ENCODE measurements at places on chromosomes 5 and 9.

DNA sequence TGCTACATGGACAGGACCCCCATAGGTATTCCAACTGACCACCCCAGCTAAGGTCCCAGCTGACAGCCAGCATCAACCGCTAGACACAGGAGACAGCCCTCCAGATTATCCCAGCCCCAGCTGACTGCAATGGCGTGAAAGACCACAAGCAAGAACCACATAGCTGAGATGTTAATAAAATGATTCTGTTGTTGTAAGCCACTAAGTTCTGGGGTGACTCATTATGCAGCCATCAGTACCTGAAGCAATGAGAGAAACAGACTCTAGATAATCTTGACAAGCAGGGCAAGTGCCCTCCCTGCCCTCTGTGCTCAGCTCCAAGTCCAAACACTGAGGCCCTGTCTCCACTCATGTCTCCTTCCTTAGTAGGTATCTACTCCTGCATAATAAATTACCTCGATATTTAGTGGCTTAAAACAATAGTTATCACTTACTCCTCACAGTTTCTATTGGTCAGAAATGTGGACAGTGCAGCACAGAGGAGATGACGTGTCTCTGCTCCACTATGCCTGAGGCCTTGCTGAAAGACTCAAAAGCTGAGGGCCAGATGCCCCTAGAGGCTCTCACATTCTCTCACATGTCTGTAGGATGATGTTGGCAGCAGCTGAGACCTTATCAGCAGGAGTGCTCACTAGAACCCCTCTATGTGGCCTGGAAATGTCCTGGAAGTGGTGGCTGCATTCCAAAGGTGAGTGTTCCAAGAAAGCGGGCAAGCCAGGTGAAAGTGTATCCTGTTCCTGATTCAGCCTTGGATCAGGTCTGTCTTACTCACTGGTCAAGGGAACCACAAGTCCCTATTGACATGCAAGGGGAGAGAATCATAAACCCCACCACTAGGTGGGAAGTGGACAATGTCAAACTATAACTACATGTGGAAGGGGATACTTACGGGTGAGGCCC, 2.5 kb downstream of the MGAT1 start:
- DNase-seq = no peak

DNA sequence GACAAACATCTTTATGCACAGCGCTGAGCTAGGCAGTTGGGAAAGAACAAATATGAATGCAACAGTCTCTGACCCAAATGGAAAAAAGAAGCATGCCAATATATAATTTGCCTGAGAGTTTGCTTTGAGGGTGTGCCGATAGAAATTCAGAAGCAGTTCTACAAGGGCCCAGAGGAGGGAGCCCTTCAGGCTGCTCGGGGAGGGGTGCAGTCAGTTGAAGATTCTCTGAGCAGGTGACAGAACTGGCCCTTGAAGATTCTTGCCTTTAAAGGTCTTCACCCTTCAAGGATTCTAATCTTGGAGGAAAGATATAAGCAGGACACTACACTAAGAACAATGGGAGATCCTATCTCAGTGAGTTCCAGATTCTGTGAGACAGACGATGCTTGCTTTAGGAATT, 3.7 kb upstream of the PAPPA start:
- DNase-seq = peak; percentile 19

DNA sequence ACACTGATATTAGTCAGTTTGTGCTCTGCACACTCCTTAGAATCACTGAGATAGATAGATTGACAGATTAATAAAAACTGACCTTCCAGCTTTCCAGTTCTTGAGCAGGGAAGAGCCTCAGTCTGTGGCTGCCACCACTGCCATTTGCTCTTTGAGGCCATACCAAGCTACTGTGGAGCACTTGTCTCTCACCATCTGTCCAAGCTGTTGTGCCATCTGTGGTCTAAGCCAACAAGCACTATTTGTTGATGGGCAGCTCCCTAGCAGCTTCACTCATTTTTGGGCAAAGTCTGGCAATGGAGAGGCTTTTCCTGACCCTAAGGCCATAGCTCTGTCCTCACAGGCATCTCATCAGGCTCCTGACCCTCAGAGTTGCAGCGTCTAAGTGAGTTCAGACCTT, 30.4 kb downstream of the HTR1A start:
- no peak for DNase-seq

GRCh38 chr9:73807952-73808351, 656.3 kb downstream of the ANXA1 start:
- no peak for DNase-seq

GRCh38 chr9:76358628-76359280, 35.5 kb downstream of the RFK start:
- DNase-seq = no peak

DNA sequence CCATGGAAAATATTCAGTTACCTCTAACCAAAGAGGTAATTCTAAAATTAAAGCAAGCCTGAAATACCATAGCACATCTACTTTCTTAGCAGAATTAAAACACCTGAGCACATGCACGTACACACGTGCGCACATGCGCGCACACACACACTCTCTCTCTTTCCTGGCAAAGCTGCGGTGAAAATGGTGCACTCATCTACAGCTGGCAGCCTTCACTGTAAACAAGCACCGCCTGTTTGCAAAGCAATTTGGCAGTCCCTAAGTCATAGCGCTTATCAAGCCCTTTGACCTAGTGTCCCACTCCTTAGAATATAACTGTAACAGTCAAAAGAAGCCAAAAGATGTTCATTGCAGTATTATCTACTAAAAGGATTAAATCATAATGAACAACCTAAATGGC, 278.7 kb downstream of the DENND1A start:
- DNase-seq = no peak

DNA sequence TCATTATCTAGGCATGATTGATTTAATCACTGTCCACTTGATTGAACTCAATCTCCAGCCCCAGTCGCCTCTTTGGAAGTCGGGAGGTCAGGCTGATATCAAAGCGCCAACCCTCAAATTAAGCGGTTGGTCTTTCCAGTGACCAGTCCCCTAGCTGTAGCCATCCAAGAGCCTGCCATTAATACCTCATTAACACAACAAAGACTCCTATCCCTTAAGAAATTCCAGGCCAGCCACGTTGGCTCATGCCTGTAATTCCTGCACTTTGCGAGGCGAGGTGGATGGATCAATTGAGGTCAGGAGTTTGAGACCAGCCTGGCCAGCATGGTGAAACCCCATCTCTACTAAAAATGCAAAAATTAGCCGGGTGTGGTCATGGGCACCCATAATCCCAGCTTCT, 27.4 kb upstream of the GCNT1 start:
- DNase-seq = no peak

DNA sequence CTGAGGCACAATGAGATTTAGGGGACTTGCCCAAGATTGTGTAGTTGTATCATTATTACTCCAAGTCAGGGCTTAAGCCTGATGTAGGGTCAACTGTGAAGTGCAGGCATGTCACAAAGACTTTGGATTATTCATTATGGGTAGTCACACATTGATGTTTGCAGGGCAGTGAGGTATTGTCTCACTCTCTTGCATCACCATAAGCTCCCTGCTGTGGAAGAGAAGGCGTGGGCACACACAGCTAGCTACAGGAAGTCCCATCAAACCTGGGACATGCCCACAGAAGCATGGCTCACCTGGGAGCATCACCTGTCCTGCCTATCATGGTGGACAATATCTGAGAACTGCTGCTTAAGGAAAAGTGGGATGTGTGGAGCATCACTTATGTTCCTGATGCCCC, 42.1 kb downstream of the TMOD1 start:
- no peak for DNase-seq

DNA sequence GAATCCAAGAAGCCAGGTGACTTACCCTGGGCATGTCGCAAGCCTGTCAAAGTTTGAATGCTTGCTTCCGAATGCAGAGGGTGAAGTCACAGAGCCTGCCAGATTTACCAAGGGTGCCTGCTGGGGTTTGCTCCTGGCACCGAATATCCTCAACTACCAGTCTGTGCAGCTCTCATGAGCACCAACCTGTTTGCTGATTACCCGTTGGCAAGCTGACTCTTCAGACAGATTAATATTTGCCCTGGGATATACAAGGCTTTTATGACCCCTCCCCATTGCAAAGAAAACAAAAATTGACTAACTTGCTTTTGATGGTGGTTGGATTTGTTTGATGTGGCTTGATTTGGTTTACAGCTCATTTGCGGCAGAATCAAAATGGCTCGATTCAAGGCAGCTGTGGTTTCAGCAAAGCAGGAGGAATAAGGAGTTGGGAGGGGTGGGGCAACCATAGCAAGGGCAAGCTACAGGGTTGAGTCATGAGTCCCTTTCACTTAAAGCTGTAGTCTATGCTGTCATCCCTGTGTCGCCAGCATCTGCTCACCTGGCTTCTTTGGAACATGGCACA, 82.3 kb upstream of the AGXT2 start:
- DNase-seq = no peak

GRCh38 chr5:75856056-75856455, 138.8 kb upstream of the POC5 start:
- DNase-seq = no peak

- peak; percentile 26 for DNase-seq
These were observed 9.1 kb downstream of the PIK3R1 start for GRCh38 chr5:68224509-68225187.

DNA sequence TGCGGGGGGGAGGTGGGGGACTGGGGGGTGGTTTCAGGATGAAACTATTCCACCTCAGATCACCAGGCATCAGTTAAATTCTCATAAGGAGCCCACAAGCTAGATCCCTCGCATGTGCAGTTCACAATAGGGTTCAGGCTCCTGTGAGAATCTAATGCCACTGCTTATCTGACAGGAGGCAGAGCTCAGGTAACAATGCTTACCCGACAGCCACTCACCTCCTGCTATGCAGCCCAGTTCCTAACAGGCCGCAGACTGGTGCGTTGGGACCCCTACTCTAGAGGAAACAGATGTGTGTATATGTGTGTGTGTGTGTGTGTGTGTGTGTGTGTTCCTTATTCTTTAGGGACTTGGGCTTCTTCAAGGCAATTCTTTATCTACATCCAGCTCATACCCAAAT, 352.3 kb upstream of the CCNH start:
- no peak for DNase-seq

DNA sequence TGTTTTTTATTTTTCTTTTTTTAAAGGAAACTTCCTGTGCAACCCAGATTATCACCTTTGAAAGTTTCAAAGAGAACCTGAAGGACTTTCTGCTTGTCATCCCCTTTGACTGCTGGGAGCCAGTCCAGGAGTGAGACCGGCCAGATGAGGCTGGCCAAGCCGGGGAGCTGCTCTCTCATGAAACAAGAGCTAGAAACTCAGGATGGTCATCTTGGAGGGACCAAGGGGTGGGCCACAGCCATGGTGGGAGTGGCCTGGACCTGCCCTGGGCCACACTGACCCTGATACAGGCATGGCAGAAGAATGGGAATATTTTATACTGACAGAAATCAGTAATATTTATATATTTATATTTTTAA, 2.1 kb downstream of the CSF2 start:
- DNase-seq = no peak
